ENCODE measurements at places on chromosomes 13 and 19.

DNA sequence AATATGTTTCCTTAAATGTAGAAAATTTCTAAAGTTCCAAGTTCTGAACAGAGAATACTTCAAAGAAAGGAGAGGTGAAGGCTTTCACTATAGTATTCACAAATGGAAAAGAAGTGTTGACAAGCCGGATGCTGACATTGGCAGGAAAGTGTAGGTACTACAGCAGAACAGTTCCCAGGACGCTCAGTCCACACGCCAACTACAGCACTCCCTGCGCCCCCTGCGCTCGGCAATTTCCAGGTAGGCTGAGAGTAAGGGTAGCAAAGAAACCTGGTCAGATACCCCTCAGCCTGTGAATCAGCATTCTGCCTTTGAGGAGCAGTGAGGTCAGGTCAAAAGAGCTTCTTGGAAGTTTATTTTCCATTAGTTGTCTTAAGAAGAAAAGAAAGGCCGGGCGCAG lies 115.3 kb downstream of the NALCN start:
- no peak for DNase-seq

GRCh38 chr13:42735010-42735409 lies 46.4 kb upstream of the FAM216B start:
- no peak for DNase-seq

DNA sequence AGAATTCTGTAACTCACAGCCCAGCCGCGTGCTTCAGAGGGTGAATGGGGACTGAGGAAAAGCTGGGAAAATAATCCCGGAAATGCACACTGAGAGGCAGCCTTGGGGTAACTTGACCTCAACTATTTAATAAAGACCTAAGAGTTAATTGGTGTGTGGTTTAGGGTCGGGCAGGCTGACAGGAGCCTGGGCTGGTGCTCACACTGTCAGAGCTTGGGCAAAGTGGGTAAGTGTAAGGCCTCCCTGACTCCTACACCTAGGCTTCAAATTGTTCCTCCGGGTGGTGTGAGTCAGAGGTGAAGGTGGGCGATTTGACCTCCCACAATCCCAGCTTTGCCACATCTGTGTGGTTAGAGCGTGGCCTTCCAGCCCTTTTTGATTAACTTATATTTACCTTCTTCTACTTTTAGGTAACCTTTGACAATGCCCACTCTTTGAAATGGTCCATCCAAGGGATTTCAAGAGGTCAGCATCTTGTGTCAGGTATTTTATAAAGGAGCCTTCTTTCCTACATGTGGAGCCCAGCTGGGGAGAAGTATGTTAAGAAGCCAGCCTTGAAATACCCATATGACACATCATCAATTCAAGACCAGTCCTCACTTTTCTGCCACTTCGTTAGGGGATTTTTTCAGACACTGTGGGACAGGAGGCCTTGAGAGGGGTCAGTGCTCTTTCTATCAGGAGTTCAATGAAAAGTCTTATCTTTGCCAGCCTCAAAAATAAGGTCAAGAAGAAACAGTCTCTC lies 114.2 kb downstream of the NUFIP1 start:
- no peak for DNase-seq

GRCh38 chr13:42626176-42626860 lies 52.4 kb downstream of the TNFSF11 start:
- no peak for DNase-seq

- DNase-seq, result no peak
These were observed 216.2 kb downstream of the SLC7A1 start for GRCh38 chr13:29379281-29379680.

- DNase-seq, result no peak
These were observed 93.5 kb downstream of the DACH1 start for GRCh38 chr13:71773531-71773930.

DNA sequence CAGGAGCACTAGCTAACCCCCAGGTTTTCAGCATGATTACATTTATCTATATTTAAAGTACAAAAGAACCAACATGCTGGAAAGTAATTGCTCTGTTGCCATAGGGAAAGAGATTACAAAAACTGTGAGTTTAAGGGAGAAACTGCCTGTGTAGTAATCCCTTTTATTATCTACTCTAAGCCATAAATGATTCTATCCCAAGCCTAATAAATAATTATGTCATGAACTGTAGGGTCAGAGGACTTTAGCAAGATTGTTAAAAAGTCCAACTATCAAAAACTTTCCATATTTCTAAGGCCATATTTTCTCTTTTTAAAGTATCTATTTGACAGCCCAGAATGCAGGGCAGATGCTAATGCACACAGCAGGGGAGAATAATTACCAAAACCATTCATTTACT lies 573.8 kb upstream of the MIR17HG start:
- DNase-seq, result no peak

DNA sequence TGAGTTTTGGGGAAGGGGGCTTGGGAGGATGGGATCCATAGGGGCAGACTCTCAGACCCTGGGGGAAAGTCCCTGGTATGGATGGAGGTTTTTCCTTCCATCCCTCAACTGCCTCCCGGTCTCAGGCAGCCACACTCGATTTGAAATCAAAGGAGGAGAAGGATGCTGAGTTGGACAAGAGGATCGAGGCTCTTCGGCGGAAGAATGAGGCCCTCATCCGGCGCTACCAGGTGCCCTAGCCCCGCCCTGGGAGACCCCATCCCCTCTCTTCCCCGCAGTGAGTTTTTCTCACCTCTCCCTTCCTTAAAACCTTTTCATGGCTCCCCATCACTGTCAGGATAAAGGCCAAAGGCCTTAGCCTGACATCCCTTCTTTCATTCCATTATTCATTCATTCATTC lies 2.1 kb downstream of the CCDC9 start:
- DNase-seq, result no peak

- DNase-seq, result no peak
These were observed 44.1 kb upstream of the RFXAP start for GRCh38 chr13:36774931-36775330.

DNA sequence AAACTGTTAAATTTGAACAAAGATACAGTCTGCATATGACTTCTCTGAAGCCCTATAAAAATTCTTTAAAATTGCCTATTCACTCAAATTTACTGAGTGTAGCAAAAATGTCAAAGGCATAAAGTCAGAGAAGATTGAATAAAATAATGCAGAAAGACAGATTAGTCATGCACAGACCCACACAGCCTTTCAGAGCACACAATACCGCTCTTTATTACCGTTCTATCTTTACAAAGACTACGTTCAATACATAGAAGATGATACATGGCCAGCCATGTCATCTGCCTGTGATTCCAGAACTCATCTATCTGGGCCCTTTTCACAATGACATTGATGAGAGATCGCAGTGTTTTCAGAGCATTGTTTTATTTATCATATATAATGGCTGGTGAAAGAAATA lies 107.2 kb downstream of the URI1 start:
- no peak for DNase-seq

GRCh38 chr13:112072534-112073244 lies 5.7 kb downstream of the SOX1 start:
- DNase-seq, result peak; percentile 89

- no peak for DNase-seq
These were observed 126.1 kb upstream of the UBL3 start for GRCh38 chr13:29976535-29976934.

- DNase-seq, result no peak
These were observed 10.1 kb upstream of the ZNF358 start for GRCh38 chr19:7505682-7506384.

GRCh38 chr19:21308773-21309172 lies 20.4 kb downstream of the ZNF708 start:
- no peak for DNase-seq

- DNase-seq, result no peak
These were observed 26.8 kb upstream of the SACS start for GRCh38 chr13:23460309-23460708.

GRCh38 chr19:39473443-39473960 lies 7.1 kb upstream of the TIMM50 start:
- DNase-seq, result no peak

GRCh38 chr13:111402441-111402840 lies 82.0 kb downstream of the TEX29 start:
- DNase-seq, result no peak
